ENCODE measurements at places on chromosomes 1 and 21. TPM values are rescaled to one million over a fixed set of nuclear protein-coding genes. Genes with fewer than 3 reads are reported as not detected.

SPEN gene
- total RNA-seq = 48.8 TPM

KIF21B gene
- 19.4 TPM for total RNA-seq

SYT11 gene
- 7.5 TPM for total RNA-seq

DNA sequence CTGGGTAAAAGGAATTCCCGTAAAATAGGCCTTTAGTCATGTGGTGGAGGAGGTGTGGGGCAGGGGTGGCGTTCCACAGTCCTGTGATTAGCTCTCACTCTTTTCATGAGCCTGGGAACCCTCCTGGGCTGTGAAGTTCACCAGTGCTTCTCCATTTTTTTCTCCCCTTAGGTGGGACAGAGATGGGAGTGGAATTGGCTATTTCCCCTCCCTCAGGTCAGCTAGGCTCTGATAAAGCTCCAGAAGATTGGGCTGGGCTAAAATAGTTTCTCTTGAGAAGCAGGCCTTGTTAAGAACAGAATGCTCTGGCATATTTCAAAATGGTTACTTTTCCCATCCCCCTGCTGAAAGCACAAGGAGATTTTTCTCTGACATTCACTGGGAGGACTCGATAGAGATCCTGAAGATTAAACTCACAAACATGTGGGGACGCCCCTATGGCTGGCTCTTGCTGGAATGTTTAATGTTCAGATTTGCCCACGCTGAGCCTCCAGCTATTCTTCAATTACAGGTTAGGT, 33.4 kb upstream of the SLC2A1 start:
- no peak for DNase-seq

- no peak for DNase-seq
These were observed 67.4 kb upstream of the DMRTA2 start for GRCh38 chr1:50490640-50491039.

GRCh38 chr1:93585059-93585966, 96.3 kb downstream of the BCAR3 start:
- DNase-seq = no peak

DNA sequence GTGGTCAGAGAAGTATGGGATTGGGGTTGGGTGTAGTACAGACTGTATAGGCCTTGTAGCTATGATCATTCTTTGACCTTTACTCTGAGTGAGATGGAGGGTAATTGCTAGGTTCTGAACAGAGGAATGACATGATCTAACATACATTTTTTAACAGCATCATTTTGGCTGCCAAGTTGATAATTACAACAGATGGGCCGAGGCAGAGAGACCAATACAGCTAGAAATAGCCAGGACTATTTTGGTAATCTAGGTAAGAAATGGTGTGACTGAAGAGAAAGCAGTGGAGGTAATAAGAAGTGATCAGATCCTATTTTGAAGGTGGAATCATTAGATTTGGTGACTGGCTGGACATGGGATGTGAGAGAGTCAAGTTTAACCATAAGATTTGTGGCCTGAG, 43.5 kb downstream of the RPAP2 start:
- no peak for DNase-seq

DNA sequence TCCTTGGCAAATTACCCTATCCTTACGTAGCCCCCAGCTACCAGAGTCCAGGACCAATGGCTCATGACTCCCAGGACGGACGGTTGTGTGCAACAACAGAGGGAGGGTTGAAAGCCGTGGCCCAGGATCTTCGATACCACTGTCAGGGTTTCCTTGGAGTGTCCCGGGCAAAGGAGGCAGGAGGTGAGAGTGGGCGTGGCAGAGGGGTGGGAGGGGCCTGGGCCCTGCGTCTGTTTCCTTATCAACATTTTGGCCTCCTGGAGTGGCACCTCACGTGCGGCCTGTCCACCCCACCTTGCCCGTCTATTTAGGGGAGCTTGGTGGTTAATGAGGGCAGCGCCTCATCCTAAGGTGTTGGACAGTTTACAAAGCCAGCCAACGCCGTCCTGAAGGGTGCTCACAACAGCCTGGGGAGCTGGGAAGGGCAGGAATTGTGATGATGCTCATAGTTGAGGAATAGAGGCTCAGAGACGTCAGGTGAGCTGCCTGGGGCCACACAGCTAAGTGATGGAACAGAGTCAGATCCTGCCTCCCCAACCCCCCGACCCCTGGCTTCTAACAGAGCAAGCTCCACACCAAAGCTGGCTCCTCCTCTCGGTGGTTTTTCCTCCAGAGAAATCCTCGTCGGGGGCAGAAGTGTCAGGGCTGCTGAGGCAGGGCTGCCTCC, 17.4 kb upstream of the ARHGEF10L start:
- DNase-seq = no peak

DNA sequence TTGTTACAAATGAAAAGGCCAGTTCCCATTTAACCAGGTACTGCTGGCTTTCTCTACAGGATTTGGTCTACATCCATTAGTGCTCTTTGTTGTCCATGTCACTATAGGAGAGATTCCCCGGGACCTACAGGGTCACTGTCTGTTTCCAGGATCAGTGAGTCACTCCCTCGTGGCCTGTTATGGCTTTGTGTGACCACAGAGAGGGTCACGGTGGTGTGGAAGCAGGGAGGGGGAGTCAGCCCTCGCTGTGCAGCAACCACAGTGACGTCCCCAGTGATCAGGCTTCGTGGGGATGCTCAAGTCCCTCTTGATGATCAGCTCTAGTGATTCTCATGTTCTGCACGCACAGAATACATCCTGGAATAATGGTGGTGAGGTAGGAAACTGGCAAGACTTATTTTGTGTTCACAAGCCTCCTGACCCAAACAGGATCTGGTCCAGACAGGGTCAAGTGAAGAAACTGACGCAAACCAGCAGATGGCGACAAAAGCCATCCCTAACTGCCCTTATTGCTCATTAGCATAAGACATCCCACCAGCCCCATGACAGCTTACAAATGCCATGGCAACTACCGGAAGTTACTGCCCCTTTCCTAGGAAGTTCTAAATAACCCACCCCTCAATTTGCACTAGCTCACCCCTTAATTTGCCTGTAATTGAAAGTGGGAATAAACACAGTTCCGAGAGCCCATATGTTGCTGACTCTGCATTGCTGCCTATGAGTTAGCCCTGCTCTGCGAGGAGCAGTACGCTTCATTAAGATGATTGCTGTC, 98.5 kb downstream of the DISC1 start:
- peak; percentile 70 for DNase-seq

GRCh38 chr1:234478152-234478480, 863 bp downstream of the TARBP1 start:
- no peak for DNase-seq

DNA sequence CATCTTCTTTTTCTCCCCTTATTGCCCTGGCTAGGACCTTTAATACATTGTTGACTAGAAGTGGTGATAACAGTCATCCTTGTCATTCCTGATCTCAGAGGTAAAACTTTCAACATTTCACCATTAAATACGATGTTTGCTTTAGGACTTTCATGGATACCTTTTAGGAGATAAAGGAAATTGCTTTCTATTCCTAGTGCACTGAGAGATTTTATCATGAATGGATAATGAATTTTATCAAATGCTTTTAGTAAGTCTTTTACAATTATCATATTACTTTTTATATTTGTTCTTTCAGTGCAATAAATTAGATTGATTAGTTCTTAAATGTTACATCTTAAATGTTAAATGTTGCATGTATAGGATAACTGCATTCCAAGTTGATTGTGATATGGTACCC, 147.2 kb upstream of the SERTAD4 start:
- DNase-seq = no peak

DNA sequence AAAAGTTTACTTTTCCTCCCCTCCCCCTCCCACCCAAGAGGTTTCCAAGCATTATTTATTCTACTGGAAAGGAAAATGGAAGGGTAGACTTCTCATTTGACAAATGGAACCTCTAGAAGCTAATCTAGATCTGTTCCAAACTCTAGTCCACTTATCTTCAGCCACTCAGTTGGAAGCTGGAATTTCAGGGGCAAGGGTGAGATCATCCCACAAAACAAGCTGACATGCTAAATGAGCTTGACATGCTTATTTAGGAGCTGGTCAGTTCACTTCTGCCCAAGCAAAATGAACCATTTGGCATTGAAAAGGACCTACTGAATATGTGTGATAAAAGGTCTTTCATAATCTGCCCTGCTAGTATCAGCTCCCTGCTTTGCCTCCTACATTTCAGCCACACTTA, 5.0 kb downstream of the LRRC41 start:
- no peak for DNase-seq

DNA sequence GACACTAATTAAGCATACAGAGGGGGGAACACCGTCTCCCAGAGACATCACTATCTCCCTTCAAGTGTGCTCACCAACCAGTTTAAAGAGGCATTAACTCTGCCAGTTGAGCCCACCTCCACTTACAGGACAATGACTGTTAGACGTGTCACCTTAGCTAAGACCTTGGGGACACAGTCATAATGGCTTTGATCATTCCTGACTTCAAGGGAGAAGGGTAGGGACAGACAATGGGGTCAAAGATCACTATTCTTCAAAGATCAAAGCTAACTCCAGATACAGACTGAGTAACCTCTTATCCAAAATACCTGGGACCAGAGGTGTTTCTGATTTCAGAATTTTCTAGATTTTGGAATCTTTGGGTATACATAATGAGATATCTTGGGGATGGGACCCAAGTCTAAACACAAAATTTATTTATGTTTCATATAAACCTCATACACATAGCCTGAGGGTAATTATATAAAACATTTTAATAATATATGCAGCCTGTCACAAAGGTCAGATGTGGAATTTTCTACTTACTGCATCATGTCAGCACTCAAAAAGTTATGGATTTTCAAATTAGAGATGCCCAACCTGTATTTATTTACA, 246.1 kb downstream of the SLC45A1 start:
- no peak for DNase-seq

- no peak for DNase-seq
These were observed 132.7 kb downstream of the PLPP3 start for GRCh38 chr1:56446531-56447098.

DNA sequence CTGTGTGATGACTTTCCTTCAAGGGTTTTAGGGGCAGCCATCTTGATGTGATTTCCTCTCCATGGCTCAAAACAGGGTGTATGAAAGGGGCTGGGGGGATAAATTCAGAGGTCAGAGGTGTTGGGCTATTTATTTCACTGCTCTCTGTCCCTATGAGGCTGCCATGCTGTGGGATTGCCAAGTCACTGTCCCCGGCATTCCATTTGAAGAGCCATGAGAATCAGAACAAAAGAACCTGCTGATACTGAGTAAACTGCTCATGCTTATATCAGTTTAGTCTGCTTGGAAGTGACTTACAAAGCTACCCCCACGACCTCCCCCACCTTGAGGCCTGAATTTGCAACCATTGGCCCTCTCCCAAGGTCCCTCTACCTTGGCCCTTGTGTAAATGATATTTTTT, 72.3 kb upstream of the UBE2U start:
- no peak for DNase-seq

DNA sequence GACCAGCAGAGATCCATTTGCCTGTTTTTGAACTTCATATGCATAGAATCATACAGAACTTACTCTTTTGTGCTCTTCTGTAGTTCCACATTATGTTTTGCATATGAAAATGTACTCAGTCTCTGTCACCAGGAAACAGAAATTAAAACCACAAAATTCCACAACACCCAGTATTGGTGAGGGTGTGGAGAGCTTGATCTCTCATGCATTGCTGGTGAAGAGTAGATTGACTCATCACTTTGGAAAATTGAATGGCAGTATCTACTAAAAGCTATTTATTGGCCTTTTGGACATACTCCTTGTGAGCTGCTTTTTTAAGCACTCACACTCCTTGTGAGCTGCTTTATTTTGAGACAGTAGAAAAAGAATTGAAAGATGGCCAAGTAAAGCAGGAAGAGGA, 43.3 kb downstream of the VTCN1 start:
- DNase-seq = no peak

DNA sequence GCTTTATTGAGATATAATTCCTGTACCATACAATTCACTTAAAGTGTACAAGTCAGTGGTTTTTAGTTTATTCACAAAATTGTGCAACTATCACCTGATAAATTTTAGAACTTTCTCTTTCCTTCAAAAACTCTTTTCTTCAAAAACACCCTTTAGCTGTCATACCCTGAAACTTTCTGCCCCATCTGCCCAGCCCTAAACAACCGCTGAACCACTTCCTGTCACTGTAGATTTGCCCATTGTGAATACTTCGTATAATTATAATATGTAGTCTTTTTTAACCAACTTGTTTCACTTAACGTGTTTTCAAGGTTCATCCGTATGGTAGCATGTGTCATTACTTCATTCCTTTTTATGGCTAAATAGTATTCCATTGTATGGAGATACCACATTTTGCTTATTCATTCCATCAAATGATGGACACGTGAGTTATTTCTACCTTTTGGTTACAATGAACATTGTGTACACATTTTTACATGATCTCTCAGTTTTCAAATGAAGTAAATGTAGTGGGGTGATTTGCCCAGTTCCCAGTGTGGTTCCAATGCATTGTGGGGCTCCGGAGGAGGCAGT, 37.9 kb downstream of the WNT4 start:
- no peak for DNase-seq

DNA sequence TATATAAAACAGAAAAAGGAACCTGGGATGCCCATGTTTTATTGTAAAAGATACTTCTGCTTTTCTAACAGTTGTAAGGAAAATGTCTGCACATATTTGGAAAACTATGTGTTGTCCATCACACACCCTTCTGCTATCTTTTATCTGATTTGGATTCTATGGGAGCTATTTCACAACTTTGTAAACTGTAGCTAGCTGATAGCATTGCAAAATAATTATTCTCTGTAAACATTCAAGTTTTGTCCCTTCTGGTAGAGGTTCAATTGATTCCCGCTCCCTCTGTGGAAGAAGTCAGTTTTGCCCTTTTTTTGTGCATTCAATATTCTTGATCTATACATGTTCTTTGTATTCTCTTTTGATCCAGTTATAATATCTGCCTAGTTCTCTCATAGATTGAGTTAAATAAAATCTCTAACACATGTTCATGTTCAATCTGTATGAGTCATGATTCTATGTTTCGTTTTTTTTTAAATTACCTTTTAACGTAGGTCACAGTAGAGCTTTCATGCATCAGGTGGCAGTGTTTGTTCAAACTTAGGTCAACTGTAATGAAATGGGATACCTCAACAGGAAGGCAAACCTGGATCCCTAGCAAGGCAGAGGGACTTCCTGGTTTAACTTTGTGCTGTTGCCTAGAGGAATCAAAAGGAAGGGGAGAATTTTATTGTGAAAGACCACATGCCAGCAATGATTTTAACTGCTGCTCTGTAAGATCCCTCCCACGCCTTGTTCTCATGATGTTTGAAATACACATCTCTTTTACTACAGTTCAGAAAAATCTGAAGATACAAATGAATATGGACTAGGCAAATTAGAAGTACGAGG, 26.0 kb upstream of the BCL9 start:
- no peak for DNase-seq

GRCh38 chr1:7284839-7285435, 486.2 kb upstream of the VAMP3 start:
- DNase-seq = no peak

Data from WTC11 (cell line).